SIG-M5 (cell line): ENCODE measurements at places on chromosomes 7 and 10.

GRCh38 chr10:127216274-127216673 lies 19.9 kb upstream of the INSYN2A start:
- DNase-seq: no peak

DNA sequence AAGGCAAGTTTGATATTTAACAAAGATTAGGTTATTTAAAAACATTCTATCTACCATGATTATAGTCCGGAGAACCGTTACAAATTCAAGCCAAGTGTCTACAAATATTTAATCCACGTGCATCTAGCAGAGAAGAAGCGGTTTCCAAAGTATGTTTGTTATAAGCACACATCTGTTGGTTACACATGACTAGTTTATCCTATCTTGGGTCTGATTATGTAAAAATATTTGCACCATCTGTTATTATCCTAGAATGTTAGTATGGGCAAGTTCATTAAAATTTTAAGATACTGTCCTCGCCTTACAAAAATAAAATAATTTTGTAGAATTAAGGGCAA lies 289.2 kb upstream of the VSTM2A start:
- DNase-seq: no peak

- DNase-seq: no peak
These were observed 83.2 kb downstream of the MLLT10 start for GRCh38 chr10:21617267-21617666.

- no peak for DNase-seq
These were observed 203.0 kb downstream of the TNS3 start for GRCh38 chr7:47378728-47379395.

DNA sequence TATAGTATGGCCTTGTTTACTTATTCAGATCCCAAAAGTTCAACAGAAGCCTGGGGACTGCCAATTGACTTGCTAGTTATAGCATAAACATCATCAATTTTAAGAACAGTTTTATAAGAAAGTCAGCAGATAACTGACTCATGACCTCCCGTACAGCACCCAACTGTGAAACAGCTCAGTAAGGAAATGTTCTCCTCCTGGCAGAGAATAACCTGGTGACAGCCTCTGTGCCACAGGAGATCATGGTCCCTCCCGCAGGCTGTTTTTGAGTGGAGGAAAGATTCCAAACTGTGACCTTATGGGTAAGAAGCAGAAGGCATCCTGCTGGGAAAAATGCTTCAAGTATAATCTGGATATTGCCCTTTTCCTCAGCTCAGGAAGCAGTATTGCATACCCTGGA lies 182.5 kb downstream of the SEMA3D start:
- DNase-seq: no peak
